ENCODE measurements at places on chromosomes 3 and 15.

DNA sequence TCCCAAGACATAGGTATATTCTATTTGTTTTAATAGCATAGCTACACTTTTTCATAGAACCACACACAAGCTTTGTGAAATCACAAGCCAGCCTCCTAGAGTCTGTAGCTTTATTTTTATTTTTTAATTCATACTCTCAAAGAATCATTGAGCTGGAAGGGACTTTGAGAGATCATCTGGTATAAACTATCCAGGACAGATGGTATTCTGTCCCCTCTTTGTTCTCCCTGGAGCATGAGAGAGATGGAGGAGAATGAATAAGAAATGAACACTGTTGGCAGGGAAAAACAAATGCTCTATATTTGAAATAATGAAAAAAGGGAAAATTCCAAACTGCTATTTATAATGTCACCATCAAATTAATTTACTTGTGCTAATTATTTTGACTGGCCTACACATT, 338.7 kb upstream of the IL12A start:
- no peak for DNase-seq

GRCh38 chr3:143526011-143526545, 322.2 kb downstream of the SLC9A9 start:
- DNase-seq: no peak

DNA sequence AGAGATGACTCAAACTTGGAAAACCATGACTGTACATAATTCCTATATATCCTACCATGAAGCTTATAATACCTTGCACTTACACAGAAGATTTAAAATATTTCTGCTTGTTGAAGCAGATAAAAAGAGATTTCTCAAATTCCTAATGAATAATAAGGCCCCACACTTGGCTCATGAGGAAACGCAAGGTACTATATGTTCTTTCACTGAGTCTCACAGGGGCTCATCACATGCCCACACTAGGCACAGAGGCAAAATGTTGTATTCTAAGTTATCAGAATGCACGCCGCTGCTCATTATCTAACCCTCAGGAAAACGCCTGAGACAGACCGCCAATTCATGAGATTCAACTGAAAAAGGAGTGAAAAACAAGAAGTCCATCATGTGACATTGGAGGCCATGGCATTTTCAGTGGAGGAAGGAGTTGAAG, 5.6 kb downstream of the MYO1E start:
- no peak for DNase-seq

- no peak for DNase-seq
Observed at GRCh38 chr3:130548356-130548755, 31.4 kb downstream of the COL6A6 start.

- no peak for DNase-seq
Observed at GRCh38 chr3:97872525-97873042, 50.8 kb downstream of the CRYBG3 start.

DNA sequence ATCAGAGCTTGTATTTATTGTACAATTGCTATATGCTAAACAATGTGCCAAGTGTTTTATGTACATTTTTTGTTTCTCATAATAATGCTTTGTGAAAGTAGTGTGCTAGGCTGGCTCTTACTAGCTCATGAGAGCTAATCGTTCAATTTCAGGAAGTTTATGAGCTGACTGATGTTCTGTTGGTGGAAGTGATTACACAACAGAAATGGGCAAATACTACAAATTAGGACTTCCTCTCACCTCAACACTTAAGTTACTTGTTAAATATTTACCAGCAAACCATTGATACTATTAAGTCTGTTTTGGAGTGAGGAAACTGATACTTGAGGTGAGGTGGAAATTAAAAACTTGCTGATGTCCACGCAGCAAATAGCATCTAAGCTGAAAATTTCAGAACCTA, 32.3 kb downstream of the SLC9C1 start:
- no peak for DNase-seq

GRCh38 chr3:11581237-11582190, 62.2 kb downstream of the VGLL4 start:
- no peak for DNase-seq

GRCh38 chr3:193040836-193041672, 123.4 kb upstream of the MB21D2 start:
- peak; percentile 32 for DNase-seq

DNA sequence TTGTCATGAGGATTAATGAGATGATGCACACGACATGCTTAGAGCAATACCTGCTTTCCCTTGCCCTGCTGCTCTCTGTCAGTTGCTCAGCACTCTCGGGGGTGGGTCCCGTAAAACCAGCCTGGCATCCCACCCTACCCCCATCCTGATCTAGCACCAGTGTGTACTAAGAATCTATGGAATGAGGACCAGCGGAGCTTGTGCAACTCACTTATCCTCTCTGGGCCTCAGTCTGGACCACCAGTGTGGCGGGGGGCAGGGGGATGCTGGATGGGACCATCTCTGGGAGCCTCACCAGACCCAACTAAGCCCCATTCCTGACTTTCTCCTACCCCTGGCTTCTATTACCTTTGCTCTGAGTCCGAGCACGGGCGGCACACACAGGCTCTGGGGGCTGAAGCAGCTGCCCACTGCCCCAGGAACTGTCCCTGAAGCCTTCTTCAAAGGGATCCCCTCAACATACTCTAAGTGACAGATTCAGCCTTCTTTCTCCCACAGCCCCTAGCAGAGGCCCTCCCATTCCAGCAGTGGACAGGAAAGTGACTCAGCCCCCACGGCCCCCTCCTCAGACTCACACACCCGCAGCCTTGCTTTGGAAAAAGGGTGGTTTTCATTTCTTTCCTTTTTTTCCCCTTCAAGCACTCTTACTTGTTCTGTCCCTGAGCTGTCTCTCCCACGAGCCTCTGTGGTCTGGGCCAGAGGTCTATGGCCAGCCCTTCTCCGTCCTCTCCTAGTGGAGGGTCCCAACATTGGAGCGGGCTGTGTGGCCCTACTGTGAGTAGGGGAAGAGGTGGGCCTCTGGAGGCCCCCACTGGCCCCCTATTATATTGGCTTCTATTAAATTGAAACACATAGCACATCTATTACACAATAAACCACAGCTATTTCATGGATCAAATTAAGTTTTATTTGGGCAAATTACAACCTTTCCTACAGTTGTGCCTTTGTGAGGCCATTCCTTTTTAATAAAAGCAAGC, 100.3 kb downstream of the SMAD6 start:
- DNase-seq: no peak

DNA sequence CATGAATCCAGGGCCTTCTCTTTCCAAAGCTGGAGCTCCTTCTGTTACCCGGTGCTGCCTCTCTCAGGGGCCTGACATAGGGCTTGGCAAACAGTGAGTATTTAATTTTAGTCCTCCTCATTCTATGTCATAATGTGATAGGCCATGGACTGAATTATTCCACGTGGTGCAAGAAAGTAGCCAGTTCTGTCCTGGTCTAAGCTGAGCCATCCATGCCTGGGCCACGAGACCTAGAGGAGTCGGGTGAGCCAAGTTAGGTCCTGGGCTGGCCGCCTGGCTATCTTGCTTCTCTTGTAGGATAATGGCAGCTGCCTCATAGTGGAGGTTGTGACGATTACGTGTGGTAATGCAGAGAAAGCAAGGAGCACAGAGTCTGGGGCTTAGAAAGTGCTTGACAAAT, 170.6 kb downstream of the FAM43A start:
- no peak for DNase-seq

GRCh38 chr3:132625613-132626012, 28.5 kb downstream of the ACKR4 start:
- DNase-seq: no peak

GRCh38 chr3:170465955-170466354, 47.3 kb downstream of the CLDN11 start:
- no peak for DNase-seq

GRCh38 chr15:100898152-100898490, 18.5 kb downstream of the ALDH1A3 start:
- DNase-seq: no peak

- DNase-seq: no peak
Observed at GRCh38 chr3:42707620-42708355, 5.2 kb upstream of the HHATL start.

GRCh38 chr15:84800365-84800806, 16.8 kb upstream of the ALPK3 start:
- DNase-seq: no peak

DNA sequence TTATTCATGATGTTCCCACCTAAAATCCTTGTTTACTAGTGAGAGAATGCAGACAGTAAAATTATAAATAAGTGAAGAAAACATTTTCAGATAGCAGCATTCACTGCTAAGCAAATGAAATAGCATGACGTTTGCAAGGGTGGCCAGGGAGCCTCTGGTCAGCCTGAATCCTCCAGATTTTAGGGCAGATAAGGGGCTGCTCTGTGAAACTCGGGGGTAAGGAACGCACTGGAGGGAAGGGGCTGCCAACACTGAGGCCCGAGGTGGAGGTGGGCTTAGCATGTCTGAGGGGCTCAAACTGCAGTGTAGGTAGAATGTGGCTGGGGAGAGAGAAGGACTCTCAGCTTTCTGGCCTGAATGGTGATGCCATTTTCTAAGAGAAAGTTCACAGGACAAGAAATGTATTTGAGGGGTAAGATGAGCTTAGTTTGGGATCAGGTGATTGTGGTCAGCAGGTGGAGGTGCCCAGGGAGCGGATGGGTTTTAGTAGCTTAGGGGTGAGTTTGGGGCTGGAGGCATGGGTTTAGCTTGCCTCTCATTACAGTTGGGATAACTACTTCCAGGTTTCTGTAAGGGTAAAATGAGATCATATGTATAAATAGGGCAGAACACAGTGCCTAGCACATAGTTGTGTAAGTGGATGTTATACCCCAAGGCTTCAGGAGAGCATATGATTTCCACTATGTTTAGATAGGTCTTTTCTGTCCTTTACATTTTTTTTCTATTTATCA, 20.5 kb downstream of the GPR171 start:
- no peak for DNase-seq

GRCh38 chr15:35696767-35697231, 150.8 kb upstream of the DPH6 start:
- no peak for DNase-seq

DNA sequence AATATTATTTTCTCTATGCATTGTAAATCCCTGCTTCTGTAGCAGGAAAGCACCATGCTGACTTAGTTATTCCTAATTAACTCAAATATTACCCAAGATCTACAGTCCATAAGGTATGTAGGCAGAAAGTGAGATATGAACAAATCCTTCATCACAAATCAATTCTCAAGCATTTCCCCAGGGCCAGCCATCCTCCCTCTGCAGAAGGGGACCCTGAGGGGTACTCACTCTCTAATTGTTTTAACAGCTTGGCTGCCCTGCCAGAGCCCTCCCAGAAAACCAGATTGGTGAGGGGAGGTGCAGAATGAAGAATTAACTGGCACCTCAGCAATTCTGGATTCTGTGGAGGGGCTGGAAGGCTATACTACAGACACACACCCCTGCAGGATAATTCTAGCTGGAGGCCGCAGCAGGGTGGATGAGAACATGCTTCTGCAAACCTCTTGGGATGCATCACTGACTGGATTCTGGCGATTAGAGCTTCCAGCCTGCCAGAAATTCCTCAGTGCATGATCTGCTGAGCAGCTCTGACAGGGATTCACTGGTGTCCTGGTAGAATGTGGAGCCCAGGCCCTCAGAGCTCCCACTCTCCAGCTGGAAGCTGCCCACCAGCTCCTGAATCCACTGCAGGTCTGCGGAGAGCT, 88.6 kb upstream of the HERC1 start:
- no peak for DNase-seq

DNA sequence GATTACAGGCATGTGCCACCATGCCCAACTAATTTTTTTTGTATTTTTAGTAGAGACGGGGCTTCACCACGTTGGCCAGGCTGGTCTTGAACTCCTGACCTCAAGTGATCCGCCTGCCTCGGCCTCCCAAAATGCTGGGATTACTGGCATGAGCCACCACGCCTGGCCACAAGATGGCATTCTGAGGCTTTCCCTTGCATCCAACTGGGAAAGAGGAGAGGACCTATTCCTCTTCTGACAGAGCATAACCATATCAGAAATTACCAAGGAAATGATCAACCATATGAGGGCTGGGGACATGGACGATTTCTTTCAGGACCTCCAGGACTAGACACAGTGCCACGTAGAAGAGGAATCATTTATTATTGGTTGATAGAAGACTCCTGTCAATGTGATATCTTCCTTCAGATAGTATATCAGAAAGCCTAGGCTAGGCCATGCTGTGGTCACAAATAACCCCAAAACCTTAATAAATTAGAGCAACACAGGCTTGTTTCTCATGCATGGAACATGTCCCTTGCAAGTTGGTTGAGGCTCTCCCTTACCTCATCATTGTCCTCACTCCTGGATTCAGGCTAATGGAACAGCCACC, 372.3 kb upstream of the IL12A start:
- DNase-seq: no peak

GRCh38 chr3:49740427-49740826, 16.7 kb upstream of the GMPPB start:
- DNase-seq: no peak

- no peak for DNase-seq
Observed at GRCh38 chr3:105352976-105353375, 13.7 kb upstream of the ALCAM start.

- DNase-seq: no peak
Observed at GRCh38 chr3:156300371-156300770, 180.0 kb downstream of the KCNAB1 start.

GRCh38 chr3:55617385-55617784, 130.3 kb upstream of the WNT5A start:
- no peak for DNase-seq

DNA sequence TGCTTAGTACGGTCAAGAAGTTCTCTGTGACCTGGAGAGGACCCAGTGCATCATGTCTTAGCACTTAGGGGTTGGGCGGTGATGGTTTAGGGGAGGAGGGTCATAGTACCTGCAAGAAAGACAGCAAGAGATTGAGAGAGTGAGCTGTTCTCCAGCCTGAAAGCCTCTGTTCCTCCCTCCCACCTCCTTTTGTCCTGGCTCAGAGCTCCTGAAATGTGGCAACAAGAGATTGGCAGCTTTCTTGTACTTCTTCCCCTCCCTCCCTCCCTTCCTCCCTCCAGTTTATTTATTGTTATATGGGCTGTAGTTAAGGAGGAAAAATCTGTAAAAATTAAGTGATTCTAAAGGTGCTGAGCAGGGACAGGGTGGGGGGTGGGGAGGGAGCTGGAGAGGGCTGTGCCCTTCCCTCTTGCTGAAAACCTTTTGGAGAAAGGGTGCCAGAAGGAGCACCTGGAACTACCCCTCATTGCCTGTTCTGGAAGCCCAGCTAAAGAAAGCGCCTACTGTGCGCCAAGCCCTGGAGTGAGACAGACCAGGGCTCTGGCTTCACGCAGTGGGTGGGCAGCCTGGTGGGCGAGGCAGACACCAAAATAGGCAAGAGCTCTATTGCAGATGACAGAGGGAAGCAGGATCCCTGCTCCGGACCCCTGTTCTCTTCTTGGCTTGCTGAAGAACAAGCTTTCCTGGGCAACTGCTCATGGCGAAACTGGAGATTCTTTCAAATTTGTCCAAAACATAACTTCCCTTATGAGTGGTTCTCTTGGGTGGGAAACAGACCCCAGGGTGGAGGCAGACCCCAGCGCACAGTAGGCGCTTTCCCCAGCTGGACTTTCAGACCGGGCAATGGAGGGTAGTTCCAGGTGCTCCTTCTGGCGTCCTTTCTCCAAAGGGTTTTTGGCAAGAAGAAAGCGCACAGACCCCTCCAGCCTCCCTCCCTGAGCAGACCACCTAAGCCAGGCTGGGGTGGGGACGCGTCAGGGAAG, 35.6 kb downstream of the LINGO1 start:
- no peak for DNase-seq

Data from CD4-positive, alpha-beta T cell treated with Interleukin-6 at 100 ng/mL for 8 hours (primary cell).